Stimulated activated naive B cell treated with anti-CD40 and anti-IgM and Interleukin-4, amounts not matched to agents 10 μg/mL and 1 μg/mL and 100 μg/mL, for 72 hours (primary cell): ENCODE measurements at places on chromosomes 2 and 18.

DNA sequence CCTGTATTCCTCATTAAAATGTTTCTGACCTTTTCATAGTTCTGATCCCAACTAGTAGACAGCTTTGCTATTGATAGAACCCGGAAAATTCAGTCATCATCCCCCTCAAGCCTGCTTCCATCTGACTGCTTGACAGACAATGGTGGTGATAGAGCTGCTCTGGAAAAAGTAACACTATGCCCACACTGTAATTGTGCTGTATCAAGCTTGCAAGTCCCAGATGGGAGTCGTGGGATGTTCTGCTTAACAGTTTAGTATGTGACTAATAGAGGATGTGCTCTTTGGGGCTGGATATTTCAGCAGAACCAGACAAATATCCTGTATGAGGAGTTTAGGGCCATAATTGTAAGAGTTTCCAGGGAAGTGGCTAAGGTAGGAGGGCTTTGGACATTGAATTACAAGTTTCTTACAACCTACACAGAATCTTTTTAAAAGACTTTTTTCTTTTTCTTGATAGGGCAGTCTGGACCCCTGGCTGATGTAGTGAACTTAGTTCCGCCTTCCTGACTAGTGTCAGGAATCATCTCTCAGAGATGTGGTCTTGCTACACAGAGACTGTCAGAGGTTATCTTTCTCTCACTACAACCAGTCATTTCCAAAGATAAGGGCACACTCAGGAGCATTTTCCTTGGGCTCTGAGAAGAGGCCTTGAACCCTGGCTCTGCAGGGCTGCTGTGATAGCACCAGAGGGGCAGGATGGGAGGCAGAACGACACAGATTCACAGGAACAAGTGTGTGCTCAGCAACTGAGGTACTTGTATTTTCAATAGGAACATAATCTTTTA is 158.0 kb upstream of the RBMS1 start:
- H3K4me1 ChIP-seq: peaks cover 7% of the 10 kb centered on the region
- H3K27me3 ChIP-seq: no peaks in the 10 kb centered on the region
- H3K27ac ChIP-seq: no peak overlapping the region
- no peak overlapping the region for H3K4me3 ChIP-seq

DNA sequence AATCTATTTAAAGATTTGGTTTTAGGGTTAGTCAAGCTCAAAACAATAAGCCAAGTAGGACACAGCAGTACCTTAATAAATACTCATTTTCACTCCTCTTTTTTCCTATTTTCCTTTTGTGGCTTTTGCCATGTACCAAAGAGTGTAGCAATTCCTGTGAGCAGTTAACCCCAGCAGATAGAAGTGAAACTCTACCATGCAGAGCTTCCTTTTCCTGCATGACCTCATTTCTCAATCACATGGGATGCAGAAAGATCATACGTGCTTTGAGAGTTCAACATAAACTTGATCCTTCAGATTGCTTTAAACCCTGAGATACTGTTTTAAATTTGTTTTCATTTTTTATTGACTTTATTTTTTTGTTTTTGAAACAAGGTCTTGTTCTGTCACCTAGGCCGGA is 99.1 kb upstream of the ARHGAP15 start:
- peak overlapping the region; percentile 54 for H3K27ac ChIP-seq
- no peak for DNase-seq
- H3K27me3 ChIP-seq: no peaks in the 10 kb centered on the region
- H3K36me3 ChIP-seq: peaks cover 18% of the 10 kb centered on the region

- peak overlapping the region; percentile 14 for H3K4me3 ChIP-seq
- H3K27me3 ChIP-seq: no peaks in the 10 kb centered on the region
- H3K27ac ChIP-seq: peak overlapping the region; percentile 48
Measured at GRCh38 chr2:28408764-28409599, 16.3 kb downstream of the FOSL2 start.

DNA sequence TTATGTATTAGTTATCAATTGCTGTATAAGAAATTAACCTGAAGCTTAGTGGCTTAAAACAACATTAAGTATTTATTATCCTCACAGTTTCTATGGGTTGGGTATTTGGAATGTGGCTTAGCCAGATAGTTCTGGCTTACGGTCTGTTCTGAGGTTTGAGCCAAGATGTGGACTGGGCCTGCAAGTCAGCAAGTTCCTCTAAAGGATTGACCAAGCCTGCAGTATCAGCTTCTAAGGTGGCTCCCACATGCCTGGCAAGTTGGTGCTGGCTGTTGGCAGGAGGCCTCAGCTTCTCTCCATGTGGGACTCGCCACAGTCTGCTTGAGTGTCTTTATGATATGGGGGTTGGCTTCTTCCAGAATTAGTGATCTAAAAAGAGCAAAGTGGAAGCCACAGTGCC is 45.0 kb upstream of the TCF4 start:
- no peak overlapping the region for H3K4me3 ChIP-seq
- H3K27ac ChIP-seq: no peak overlapping the region
- H3K27me3 ChIP-seq: no peaks in the 10 kb centered on the region

- no peak overlapping the region for H3K4me3 ChIP-seq
- DNase-seq: no peak
- H3K27me3 ChIP-seq: peaks cover 9% of the 10 kb centered on the region
- H3K36me3 ChIP-seq: no peaks in the 10 kb centered on the region
- peaks cover 2% of the 10 kb centered on the region for H3K4me1 ChIP-seq
Measured at GRCh38 chr2:10977621-10978020, 65.9 kb downstream of the KCNF1 start.

- H3K4me1 ChIP-seq: peaks cover 13% of the 10 kb centered on the region
- H3K27ac ChIP-seq: no peak overlapping the region
- no peak for DNase-seq
- no peaks in the 10 kb centered on the region for H3K27me3 ChIP-seq
- no peaks in the 10 kb centered on the region for H3K36me3 ChIP-seq
Measured at GRCh38 chr18:57930476-57930875, 113.5 kb upstream of the NEDD4L start.

GRCh38 chr18:25592804-25593360 is 240.9 kb upstream of the ZNF521 start:
- H3K4me1 ChIP-seq: no peaks in the 10 kb centered on the region
- no peaks in the 10 kb centered on the region for H3K36me3 ChIP-seq
- DNase-seq: no peak
- no peak overlapping the region for H3K27ac ChIP-seq

DNA sequence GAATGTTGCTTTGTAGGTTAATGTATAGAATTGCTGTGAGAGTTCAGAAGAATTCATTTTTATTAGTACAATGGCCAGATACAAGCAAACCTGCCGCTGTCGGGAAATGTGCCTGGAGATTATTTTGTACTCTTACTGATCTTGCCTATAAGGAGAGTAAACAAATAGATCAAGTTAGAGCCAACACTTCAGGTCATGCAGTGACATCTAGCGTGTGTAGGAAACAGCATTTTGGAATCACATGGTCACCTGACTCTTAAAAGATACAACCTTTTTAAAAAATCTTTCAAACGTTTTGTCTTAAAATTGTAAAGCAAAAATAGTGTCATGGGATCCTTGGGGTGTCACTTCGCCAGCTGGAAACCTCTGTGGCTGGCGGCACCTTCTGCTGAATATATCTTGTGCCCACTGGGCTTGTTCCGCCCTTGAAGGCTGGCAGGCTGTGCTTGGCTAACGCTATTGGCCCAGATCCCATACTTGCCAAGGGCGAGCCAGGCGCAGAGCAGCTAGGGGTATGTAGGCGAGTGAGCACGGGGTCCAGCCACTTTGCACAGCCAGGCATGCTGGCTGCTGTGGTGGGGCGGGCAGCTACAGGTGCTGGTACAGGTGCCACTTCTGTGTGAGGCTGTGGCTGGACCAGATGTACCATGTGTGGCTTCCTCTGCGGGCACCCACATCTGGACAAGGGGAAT is 19.5 kb upstream of the RPRM start:
- H3K27me3 ChIP-seq: no peaks in the 10 kb centered on the region
- H3K27ac ChIP-seq: no peak overlapping the region
- H3K4me1 ChIP-seq: no peaks in the 10 kb centered on the region

DNA sequence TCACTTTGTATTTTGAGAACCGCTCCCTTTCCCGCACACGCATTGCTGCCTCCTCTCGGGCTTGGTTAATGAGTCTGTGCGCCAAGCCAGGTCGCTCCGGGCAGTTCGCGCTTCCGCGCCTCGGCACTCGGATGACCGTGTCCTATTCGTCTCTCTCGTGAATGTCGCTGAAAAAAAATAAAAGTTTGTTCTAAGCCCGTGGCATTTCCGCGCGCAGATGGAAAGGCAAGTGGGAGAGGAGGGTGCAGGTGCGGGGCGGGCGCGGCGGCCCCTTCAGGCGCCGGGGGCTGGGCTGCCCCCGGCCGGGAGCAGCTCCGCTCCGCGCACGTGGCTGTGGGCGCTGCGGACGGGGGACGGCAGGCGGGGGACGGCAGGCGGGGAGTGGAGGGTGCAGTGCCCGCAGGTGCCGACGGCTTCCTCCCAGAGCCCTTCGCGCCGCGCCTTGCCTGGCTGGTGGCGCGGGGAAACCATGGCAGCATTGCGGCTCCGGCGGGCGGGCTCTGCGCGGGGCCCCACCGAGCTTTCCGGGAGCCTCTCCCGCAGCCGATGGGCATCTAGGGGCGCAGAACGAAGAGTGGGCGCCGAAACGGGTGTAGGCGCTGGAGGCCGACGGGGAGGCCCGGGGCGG is 159.6 kb upstream of the SIX2 start:
- peak overlapping the region; percentile 70 for H3K27ac ChIP-seq
- no peaks in the 10 kb centered on the region for H3K36me3 ChIP-seq
- H3K4me3 ChIP-seq: peak overlapping the region; percentile 81
- peak; percentile 4 for DNase-seq
- peaks cover 15% of the 10 kb centered on the region for H3K4me1 ChIP-seq

GRCh38 chr18:11518788-11519685 is 90.4 kb upstream of the SLC35G4 start:
- no peaks in the 10 kb centered on the region for H3K4me1 ChIP-seq
- no peak overlapping the region for H3K27ac ChIP-seq
- no peak overlapping the region for H3K4me3 ChIP-seq
- peak; percentile 30 for DNase-seq

DNA sequence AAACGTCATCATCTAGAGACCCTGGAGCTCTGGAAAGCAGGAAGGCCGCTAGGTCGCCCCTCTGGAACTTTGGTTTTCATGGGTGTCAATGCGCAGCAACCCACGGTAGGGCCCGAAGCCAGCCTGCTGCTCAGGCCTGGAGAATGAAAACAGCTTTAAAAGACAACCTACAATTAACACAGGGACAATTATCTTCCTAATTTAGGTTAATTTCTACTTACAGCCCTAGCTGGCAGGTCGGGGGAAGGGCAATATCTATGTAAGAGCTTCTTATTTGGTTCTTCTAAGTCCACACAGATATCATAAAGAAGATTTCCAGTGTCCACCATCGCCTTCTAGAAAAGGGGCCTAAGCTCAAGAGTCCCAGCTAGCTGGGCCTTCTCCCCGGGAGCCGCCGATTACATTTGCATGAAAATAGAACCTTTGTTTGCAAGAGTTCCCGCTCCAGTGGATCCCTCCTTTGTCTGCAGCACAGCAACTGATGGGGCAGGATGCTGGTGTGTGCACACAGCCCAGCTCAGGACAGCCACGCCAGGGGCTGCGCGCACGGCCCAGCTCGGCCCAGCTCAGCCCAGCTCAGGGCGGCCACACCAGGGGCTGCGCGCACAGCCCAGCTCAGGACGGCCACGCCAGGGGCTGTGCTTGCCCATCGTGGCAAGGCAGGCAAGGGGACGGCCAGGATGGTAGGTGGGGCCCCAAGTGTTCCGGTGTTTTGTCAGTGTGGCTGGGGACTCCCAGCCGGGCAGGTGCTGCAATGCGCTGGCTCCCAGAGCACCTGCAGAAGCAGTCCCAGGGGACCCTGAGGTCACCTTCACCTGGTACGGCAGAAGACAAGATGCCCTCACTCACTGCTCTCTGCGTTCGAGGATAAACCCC is 109.1 kb downstream of the HDAC4 start:
- H3K4me3 ChIP-seq: no peak overlapping the region
- DNase-seq: peak; percentile 25
- H3K36me3 ChIP-seq: peaks cover 7% of the 10 kb centered on the region
- peaks cover 5% of the 10 kb centered on the region for H3K27me3 ChIP-seq
- H3K4me1 ChIP-seq: peaks cover 54% of the 10 kb centered on the region

- no peak overlapping the region for H3K4me3 ChIP-seq
- no peaks in the 10 kb centered on the region for H3K27me3 ChIP-seq
- peaks cover 71% of the 10 kb centered on the region for H3K36me3 ChIP-seq
- peaks cover 15% of the 10 kb centered on the region for H3K4me1 ChIP-seq
- H3K27ac ChIP-seq: no peak overlapping the region
Measured at GRCh38 chr2:11764359-11764758, 17.9 kb downstream of the LPIN1 start.

GRCh38 chr2:234991290-234991689 is 39.5 kb downstream of the SH3BP4 start:
- no peak for DNase-seq
- H3K27me3 ChIP-seq: peaks cover 7% of the 10 kb centered on the region
- no peak overlapping the region for H3K27ac ChIP-seq

GRCh38 chr2:151367571-151367970 is 10.2 kb downstream of the TNFAIP6 start:
- H3K4me3 ChIP-seq: no peak overlapping the region
- no peak overlapping the region for H3K27ac ChIP-seq
- no peaks in the 10 kb centered on the region for H3K36me3 ChIP-seq
- no peak for DNase-seq

- H3K27ac ChIP-seq: no peak overlapping the region
- H3K4me3 ChIP-seq: no peak overlapping the region
- H3K27me3 ChIP-seq: no peaks in the 10 kb centered on the region
Measured at GRCh38 chr2:165462443-165462842, 7.1 kb upstream of the CSRNP3 start.

DNA sequence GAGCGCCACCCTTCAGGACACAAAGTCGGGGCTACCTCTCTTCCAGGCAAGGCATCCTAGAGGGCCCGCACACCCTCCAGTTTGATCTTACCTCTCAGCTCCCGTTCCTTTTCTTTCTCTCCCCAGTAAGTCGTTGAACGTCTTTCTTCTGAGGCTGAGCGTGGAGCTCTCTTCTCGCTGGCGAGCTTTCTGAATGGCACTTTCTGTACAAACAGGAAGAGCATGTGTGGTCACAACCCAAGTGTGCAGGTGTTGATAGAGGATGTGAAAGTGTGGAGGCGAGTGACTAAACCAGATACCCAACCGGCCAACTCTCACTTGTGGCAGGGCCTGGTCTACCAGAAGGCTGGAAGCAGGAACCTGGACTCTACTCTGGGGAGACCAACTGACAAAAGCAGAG is at the start of gene AFF3:
AFF3 (minus strand) TSS at position 198 of the 400 bp plus-strand sequence. CDS start 38,136 bp downstream, outside the sequence.
- H3K36me3 ChIP-seq: peaks cover 18% of the 10 kb centered on the region
- peaks cover 50% of the 10 kb centered on the region for H3K4me1 ChIP-seq
- no peaks in the 10 kb centered on the region for H3K27me3 ChIP-seq

DNA sequence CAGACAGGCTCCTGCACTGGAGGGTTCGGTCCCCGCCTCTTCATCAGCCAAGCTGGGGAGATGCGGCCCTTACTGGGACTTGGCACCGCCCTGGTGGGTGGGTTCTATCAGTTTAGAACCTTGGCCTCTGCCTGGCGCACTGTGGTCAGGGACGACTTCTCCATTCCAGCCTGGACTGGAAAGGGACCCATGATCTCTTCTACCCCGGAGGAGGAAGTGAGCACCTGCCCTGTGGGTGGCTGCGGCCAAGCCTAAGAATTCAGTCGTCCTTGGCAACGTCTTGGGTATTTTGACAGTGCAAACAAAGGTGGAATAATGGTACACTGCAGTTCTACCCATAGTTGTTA is 106.9 kb upstream of the CD302 start:
- H3K4me3 ChIP-seq: peak overlapping the region; percentile 99
- peaks cover 63% of the 10 kb centered on the region for H3K36me3 ChIP-seq
- H3K27me3 ChIP-seq: no peaks in the 10 kb centered on the region
- H3K27ac ChIP-seq: peak overlapping the region; percentile 99
- DNase-seq: peak; percentile 93
